ENCODE measurements at places on chromosomes 7 and 10. TPM values are rescaled to one million over a fixed set of nuclear protein-coding genes. Genes with fewer than 3 reads are reported as not detected.

- DNase-seq = no peak
Measured at GRCh38 chr7:13603661-13604060, 385.8 kb downstream of the ETV1 start.

DNAJC12 gene
- 6.0 TPM for total RNA-seq

DNA sequence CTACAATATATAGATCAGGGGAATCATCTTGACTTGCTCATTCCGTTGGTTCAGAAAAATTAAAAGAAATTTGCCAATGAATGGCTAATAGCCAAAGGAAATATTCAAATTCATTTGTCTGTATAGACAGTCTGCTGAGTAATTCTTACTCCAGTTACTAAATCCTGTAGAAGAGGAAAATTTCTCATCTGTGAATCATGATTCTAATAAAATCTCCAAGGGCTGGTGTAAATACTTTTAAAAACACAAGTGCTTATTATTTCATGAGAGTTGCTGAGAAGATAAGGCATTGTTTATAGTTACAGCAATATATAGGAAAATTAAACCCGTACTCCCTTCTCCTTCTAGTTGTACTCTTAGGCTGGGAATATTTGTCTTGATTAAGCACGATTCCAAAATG is 53.0 kb downstream of the WNT2 start:
- DNase-seq = no peak

GRCh38 chr10:110275128-110275729 is 29.5 kb downstream of the SMNDC1 start:
- no peak for DNase-seq

Data from right atrium auricular region (tissue), 2 donors.